ENCODE measurements at places on chromosomes 11 and 22. TPM values are rescaled to one million over a fixed set of nuclear protein-coding genes. Genes with fewer than 3 reads are reported as not detected.

NXPE1 gene
- total RNA-seq: not detected

SLCO2B1 gene
- 23.9 TPM for total RNA-seq

GRCh38 chr22:19968450-19968891, 26.9 kb upstream of the TXNRD2 start:
- DNase-seq: no peak

GRCh38 chr11:43834286-43834685, 46.3 kb upstream of the ALKBH3 start:
- DNase-seq: no peak

DNA sequence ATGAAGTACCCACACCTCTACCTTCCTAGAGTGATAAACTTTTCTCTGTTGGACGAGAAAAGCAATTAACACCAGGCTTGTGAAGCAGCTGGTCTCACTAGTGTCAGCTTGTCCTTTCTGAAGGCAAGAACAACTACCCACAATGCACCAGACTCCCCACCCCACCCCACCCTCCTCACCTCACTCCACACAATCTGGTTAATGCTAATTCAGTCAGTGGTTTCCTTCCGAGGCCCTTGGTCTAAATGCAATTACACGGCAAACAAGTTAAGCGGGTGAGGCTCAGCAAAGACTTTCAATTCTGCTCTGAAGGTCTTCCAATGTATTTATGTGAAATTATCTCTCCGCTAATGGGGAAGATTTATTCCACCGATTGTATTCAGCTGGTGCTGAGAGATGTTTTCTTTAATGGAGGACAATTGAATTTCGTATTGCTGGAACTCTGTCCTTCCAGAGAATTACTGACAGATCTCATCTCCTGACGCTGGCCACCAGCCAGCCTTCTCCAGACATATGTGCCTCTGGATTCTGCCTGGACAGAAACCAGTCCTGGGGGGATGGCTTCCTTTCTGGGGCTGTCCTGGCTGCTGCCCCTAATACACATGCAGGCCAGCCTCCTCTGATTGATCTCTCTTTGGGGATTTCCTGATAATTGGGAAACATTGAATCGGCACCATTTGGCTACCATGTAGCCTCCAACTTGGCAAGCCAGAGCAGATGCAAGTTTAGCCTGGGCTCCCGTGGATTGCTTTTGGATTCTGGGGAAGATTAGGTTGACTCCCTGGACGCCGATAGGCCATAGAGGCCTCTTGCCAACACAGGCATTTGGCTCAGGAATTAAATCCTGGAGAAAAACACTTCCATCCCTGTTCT, 165.8 kb upstream of the NARS2 start:
- DNase-seq: no peak

GRCh38 chr11:22392561-22392960, 54.4 kb downstream of the SLC17A6 start:
- no peak for DNase-seq

- DNase-seq: no peak
These were observed 381.3 kb upstream of the ANO5 start for GRCh38 chr11:21811572-21811971.

- no peak for DNase-seq
These were observed 8.1 kb upstream of the SRSF8 start for GRCh38 chr11:95058621-95059020.

DNA sequence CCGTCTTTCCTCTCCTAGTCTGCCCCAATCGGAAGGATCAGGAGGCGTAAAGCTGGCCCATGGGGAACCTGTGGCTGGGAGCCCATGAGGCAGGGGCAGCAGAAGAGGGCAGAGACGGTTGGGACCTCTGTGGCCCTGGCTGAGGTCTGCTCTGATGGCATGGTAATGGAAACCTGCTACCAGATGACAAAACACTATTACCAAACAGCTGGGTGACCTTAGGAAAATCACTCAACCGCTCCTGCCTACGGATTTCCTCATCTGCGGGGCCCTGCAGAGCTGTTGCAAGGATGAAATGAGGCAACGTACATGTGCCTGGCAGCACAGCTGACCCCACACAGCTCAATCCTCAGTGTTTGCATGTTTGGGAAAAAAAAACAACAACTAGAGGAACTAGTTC, 4.6 kb downstream of the AP5B1 start:
- DNase-seq: peak; percentile 37

- no peak for DNase-seq
These were observed 39.3 kb downstream of the SLC5A1 start for GRCh38 chr22:32082331-32082730.

GRCh38 chr22:19169947-19170318, 8.6 kb downstream of the SLC25A1 start:
- DNase-seq: no peak

- DNase-seq: peak; percentile 85
These were observed at the start of gene PPP1R14B for GRCh38 chr11:64246871-64247728. TSS of gene PPP1R14B (minus strand) at chr11:64246943. CDS start at chr11:64246673, 270 bp downstream.

Data from breast epithelium (tissue), 4 donors.